ENCODE measurements at places on chromosomes 4 and X. TPM values are rescaled to one million over a fixed set of nuclear protein-coding genes. Genes with fewer than 3 reads are reported as not detected.

Gene CT45A8
- not detected for total RNA-seq

Gene ADAM29
- total RNA-seq, result not detected

Gene MBNL3
- total RNA-seq, result 8.5 TPM

Gene MSX1
- total RNA-seq, result 17.6 TPM

Gene TRAM1L1
- 1.8 TPM for total RNA-seq

Gene SMR3A
- not detected for total RNA-seq

Gene SPACA5
- not detected for total RNA-seq

Gene GLRA2
- not detected for total RNA-seq

Gene SPANXA1
- not detected for total RNA-seq

Gene TBC1D25
- total RNA-seq, result 6.6 TPM

Gene GAGE12J
- total RNA-seq, result not detected

Gene MAGEA1
- total RNA-seq, result not detected

Gene SPP1
- 0.37 TPM for total RNA-seq

Gene UFSP2
- 30.9 TPM for total RNA-seq

Gene SNX12
- 48.9 TPM for total RNA-seq

Gene TGIF2LX
- total RNA-seq, result not detected

Gene FAM149A
- total RNA-seq, result 5.1 TPM

Gene CYP4V2
- 7.4 TPM for total RNA-seq

Gene TEX13B
- not detected for total RNA-seq

Gene GPR78
- 0.37 TPM for total RNA-seq

Gene TRO
- total RNA-seq, result 5.1 TPM

Gene HMGB3
- 12.1 TPM for total RNA-seq

Gene PPP2R2C
- 0.20 TPM for total RNA-seq

Gene NAP1L3
- total RNA-seq, result 1.1 TPM

Gene S100G
- total RNA-seq, result not detected

Gene PCDH19
- under 0.01 TPM for total RNA-seq

Gene ELMOD2
- total RNA-seq, result 19.4 TPM

Gene GLOD5
- total RNA-seq, result not detected

Gene ATP2B3
- not detected for total RNA-seq

Gene DMRTC1
- not detected for total RNA-seq

Gene MAGEA11
- not detected for total RNA-seq

Gene PLXNA3
- total RNA-seq, result 13.2 TPM

Gene GPAT3
- 28.5 TPM for total RNA-seq

Gene L1CAM
- 0.39 TPM for total RNA-seq

Gene ZNF711
- total RNA-seq, result under 0.01 TPM

Gene PDE6B
- 0.39 TPM for total RNA-seq

Gene EVC2
- total RNA-seq, result 9.0 TPM

Gene ERCC6L
- 9.8 TPM for total RNA-seq

Gene TCP11X2
- total RNA-seq, result not detected

Gene HTRA3
- total RNA-seq, result 2.3 TPM

All from subcutaneous preadipocyte (primary cell).